ENCODE measurements at places on chromosomes 2 and 18.

GRCh38 chr2:171723716-171724683, 36.7 kb downstream of the DYNC1I2 start:
- DNase-seq, result no peak

DNA sequence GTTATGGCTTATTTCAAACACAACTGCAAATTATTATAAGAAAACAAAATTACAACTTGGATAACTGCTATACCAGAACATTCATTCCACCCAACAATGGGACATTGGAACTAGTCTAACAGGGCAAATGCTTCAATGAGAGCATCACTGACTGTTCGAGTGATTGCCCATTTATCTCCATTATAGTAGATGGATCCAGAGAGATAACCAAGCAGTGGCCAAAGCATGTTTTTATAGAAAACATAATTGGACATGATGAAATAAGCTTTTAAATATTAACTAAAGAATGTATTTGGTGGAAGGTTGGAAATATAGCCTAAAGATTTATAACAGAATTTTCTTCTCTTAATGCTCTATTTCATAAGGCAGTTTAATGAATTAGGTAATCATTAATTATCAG, 634.8 kb downstream of the NUP35 start:
- DNase-seq, result no peak

GRCh38 chr2:28449488-28450395, 46.1 kb upstream of the PLB1 start:
- no peak for DNase-seq

GRCh38 chr2:237122214-237122666, 36.6 kb downstream of the COPS8 start:
- DNase-seq, result no peak

DNA sequence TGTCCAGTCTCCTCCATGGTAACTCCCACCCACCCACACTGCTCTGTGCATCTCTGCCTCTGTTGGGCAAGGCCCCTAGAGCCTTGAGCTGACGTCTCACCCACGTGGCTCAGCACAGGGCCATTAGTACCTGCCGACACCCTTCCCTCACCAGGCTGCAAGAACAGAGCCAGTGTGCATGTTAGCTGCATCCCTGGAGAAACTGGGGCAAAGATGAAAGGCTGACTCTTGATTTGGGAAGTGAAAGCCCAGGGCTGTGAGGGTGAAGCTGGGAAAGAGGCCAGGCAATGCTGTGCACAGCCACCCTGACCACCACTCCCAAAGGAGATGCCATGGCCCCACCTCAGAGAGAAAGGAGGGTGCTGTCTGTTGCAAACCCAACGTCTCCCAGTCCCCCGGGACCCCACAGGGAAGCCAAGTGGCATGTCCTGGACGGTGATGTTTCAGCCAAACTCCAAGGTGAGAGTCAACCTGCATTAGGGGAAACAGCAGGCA, 20.0 kb upstream of the HPCAL1 start:
- DNase-seq, result no peak

GRCh38 chr2:220341014-220341413, 713.6 kb downstream of the SLC4A3 start:
- no peak for DNase-seq

DNA sequence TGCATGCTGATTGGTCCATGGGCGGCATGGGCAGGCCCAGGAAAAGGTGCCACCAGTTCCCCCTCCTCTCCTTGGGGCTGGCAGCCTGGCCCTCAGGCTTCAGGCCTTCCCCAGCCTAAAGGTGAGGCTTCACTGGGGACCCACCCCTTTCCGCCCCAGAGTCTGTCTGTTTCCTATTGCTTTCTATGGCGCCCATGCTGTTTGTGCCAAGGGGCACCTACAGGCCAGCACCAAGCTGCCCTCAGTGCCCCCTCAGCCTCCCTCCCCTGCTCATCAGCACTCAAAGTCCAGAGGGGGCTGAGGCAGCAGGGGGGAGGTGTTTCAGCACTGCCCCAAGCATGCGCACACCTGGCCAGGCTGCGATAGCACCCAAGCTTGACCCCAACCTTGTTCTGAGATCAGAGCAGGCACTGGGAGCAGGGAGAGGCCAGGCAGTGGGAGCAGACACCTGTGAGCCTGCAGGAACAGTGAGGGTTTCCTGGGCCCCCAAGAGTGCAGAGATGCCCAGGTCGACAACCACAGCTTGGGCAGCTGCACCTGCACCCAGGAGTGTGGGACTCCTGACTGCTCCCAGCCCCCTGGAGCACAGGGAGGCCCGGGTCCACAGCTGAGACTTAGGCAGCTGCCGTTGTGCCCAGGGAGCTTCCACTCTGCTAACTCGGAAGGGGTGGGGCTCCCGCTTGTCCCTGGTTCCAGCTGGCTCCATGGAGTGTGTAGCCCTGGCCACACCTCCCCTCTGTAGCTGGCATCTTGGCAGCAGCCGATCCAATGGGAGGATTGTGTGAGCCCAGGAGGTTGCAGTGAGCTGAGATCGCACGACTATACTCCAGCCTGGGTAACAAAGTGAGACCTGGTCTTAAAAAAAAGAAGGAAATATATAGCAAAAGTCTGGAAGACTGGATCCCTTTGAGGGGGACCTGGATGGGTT, 69.1 kb downstream of the NCAPH start:
- no peak for DNase-seq

GRCh38 chr18:3234457-3234856, 13.1 kb upstream of the MYL12A start:
- no peak for DNase-seq

DNA sequence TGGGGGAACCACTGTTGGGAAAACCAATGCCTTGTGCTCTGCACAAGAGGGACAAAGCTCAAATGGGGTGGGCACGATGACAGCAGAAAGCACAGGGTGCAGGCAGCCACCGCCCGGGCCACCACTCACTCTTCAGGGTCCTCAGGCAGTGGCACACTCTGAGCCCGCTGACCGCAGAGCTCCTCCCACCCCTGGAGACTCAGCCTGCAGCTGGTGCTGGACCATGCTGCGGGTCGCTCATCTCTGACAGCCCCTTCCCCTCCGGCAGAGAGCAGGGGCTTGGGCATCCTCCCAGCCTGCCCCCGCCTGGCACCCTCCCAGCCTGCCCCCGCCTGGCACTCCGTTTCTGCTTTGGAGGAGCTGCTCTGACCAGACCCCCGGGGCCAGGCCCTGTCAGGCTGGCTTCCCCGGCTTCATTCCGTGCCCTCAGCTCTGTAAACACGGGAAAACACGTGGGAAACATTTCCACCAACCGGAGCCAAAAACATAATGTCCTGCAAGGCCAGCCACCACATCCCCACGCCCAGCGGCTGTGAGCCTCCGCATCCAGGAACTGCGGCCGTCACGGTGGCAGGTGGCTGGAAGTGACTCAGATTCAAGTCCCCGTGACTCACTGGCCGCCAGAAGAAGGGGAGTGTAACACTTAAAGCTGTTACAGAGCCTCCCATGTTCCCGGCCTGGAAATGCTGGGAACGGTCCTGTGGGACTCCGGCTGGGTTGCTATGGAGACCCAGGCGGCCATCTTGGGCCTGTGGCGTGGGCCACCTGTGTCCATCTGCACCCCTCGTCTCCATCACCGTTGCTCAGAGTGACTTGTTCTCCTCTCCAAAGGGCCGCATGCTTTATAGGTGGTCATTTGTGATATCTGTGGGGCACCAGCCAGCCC, 6.8 kb upstream of the SNED1 start:
- no peak for DNase-seq
